Activated CD8-positive, alpha-beta T cell treated with anti-CD3 and anti-CD28 coated beads for 36 hours (primary cell): ENCODE measurements at places on chromosomes 4 and X.

DNA sequence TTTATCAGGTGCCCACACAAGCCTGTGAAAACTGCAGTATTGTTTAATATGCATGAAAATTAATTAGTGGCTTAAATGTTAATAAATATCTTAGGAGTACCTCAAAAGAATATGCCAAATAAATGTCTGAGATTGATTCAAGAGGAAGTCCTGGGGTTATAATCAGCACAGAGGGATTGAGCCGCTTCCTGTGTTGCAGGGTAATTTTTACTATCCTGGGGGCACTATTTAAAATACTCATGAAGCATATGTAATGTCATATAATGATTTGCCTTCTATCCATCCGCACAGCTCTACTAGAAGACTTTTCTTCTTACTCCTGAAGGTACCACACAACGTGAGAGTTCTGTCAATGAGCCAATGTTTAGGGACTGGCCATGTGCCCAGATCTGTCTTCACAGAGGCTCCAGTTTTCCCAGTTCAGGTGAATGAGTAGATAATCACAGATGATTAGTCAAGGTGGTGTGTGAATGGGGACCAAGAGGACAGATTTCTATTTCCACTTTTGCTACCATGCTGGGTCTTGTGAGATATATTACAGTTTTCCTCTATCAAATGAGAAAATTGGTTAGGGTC, 233.3 kb downstream of the USP46 start:
- DNase-seq, result no peak

DNA sequence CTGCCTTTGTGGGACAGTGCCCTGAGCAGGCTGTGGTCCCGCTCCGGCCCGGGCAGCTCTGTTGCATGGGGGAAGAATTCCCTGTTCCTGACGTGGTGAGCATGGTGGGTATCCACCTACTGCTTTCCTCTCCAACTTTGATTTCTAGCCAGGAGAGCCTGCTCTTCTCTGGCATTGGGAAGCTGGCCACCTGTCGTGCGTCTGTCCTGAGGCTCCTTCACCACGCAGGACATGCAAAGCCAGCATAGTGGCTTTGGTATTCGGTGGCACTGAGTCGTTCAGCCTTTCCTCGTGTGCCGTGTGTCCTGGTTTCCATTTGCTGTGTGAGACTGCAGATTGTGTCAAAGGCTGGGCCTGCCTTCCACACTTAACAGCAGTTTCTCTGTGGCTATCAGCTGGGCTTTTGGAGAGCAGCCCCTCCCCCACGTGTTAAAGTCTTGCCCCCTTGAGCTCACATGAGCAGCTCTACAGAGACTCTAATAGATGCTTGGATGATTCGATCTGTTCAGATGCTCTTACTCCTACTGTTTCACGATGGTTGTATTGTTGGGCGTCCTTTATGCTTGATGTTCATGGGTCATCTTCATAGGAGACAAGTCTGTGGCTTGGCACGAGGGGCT, 46.3 kb upstream of the CLCN4 start:
- DNase-seq, result peak; percentile 50

DNA sequence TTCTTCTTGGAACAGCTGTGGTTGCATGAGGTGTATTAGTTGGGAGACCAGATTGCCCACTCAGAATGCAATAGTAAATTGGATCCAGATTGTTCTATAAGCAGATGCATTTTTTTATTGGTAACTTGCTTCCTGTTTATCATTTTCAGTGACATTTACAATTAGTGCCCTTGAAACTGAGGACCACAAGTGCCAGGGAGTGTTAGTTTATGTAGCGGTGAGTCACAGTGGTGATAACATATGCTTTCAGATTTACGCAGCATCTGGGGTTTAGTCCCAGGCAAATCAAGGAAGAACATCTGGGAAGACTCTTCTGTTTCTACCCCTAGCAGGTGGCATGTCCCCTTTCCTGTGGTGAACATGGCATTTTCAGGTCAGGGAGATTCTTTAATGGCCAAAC, 24.1 kb downstream of the FRMPD4 start:
- DNase-seq, result no peak

DNA sequence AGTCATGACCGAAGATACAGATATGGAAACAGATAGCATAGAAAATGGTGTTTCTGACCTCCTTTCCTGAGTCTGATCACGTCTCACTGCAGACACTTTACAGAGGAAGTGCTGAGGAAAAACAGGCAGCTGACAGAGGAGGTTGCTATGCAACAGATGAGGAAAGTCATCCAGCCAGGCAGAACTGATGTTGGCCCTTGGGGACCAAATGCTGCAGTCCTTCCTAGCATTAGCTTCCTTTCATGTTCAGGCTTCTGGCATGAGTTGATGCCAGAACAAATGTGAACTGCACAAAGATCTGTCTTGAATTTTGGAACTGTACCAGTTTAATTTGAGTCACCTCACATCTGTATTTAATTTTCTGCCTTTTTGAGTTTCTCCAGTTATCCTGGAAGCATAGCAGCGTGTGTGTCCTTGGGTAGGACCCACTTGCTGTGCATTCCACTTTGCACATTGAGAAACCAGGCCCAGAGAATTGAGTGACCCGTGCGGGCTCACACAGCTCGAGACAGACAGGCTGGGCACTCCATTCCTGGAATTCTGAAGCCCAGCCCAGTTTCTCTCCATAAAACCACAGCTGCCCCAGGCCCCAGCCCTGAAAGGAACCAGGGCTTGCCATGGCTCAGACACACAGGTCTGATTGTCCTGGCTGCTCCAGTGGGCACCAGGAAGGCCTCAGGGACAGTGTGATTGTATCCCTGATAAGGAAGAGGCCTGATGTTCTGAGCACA, 1.4 kb upstream of the MAGED1 start:
- DNase-seq, result no peak

DNA sequence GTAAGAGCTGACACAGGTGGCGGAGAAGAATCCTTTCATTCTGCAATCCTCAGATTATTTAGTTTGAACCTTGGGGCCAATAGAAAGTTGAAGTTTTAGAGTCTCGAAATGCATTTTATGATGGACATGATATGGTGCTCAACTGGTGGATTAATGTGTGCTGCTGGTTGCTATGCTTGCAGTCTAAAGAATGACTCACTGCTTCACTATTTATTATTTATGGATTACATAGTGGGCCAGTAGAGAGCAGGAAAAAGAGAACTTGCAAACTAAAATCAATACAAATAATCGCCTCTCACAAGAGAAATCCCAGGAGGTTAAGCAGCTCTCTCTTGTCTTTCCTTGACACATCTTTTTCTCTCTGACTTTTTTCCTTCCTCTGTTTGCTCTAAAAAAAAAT, 2326.8 kb upstream of the AGA start:
- DNase-seq, result no peak

DNA sequence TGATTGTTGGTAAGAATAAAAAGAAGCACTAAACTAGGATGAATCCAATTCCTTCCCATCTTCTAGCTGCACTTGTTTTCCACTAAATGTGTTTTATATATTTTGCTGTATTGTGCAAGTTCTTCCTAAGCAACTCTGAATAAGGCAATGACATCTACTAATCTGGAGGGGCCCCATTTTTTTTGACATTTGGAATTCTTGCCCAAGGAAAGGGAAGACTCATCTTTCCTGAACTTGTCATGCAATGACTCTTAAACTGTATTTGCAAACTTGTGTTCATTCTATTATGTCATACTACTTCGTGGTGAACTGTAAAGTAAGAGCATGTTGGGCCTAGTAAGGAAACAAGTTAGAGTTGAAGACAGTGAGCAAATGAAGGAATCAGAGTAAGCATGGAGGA, 45.9 kb downstream of the FREM3 start:
- DNase-seq, result no peak
